Stimulated activated CD8-positive, alpha-beta memory T cell treated with anti-CD3 and anti-CD28 coated beads, Interleukin-2, amount 100 ng/mL, for 1 hour (primary cell): ENCODE measurements at places on chromosomes 2 and 18.

GRCh38 chr18:25100418-25100817, 251.5 kb downstream of the ZNF521 start:
- no peak for DNase-seq

DNA sequence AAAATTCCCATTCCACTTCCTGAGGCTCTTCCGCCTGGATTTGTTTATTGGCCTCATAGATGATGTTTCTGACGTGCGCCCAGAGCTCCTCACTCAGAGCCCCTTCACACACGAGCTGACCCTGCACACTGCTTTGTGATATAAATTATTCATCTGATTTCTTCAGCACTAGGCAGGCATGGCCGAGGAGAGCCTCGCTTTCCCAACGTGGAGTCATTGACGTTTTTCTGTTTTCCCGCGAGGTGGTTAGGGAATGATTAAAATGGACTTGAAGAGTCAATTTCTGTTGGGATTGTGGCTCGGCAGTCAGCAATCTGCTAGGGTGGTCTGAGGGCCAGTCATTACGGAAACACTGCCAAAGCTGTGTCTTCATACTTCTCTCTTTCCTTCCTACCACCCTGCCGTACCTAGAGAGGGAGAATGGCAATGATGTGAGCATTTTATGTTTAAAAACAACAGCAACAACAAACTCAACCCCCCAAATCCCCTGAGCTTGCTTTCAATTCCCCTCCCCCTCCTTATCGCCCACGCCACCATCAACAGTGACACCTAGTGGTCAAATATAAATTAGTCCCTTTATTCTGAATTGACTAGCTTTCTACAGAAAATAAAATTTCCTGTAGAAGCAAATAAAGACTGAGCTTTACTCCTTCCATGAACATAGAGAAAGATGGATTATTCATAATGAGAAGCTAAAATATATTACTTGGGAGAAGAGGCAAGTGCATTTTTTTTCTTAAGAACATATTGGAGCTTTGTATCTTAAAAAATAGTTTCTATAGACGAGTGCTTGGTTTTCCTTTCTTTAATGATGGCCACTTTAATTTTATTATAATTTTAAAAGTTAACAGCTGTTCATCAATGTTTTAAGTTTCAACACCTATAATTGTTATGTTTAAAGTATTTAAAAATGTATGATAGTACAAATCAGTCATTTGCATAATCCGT, 285.1 kb downstream of the MTX2 start:
- DNase-seq, result peak; percentile 0

GRCh38 chr18:45684341-45685115, 39.5 kb upstream of the SLC14A1 start:
- no peak for DNase-seq

DNA sequence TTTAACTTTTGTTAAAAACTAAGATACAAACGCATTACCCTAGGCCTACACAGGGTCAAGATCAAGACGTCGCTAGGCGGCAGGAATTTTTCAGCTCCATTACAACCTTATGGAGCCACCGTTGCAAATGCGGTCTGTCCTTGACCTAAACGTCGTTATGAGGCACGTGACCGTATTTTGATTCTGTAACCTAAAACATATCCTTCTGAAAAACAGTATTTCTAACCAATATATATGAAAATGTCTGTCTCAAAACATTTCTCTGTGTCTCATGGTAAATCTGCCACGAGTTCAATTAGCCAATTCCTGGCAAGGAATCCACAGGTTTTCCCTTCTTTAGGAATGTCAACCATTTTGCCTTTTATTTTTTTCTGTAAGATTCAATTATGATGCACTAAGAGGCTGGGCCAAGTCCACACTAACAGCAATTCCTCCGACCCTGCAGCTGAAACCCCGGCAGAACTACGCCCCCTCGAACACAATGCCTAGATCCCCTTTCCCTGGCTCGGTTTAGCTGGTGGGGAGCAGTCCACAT, 1.7 kb downstream of the RTN4 start:
- DNase-seq, result no peak

DNA sequence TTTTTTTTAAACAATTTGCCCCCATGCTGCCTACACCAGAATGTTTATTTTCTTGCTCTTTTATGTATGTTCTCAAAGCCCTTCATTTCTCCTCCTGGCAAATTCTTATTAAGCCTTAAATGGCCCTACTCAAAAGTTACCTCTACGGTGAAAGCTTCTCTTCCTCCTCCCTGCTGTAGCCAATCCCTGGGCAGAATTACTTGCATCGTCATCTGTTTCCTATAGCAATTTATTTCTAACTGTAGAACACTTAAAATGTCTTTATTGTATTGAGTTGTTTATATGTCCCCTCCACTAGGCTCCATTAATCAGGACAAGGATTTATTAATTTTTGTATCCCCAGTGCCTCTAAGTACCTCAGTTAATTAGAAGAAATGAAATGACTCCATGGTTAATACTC, 2.5 kb upstream of the RAD51AP2 start:
- DNase-seq, result no peak

DNA sequence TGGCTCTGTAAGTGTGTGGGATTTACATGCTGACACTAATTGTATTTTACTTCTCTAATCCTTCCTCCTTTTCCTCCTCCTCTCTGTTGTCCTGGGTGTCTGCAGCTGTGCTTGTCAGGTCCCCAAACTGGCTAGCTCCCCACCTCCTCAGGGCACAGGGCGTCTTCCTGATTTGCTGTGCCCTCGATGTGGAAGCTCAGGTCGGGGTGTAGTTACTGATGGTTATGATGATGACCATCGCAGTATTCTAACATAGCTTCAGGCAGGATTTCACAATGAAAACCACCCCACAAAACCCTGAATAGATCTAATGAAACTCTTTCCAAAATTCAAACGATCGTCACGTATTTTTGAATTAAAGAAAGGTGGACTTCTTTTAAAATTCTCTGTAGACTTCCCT, 428.4 kb downstream of the TGIF1 start:
- DNase-seq, result no peak

DNA sequence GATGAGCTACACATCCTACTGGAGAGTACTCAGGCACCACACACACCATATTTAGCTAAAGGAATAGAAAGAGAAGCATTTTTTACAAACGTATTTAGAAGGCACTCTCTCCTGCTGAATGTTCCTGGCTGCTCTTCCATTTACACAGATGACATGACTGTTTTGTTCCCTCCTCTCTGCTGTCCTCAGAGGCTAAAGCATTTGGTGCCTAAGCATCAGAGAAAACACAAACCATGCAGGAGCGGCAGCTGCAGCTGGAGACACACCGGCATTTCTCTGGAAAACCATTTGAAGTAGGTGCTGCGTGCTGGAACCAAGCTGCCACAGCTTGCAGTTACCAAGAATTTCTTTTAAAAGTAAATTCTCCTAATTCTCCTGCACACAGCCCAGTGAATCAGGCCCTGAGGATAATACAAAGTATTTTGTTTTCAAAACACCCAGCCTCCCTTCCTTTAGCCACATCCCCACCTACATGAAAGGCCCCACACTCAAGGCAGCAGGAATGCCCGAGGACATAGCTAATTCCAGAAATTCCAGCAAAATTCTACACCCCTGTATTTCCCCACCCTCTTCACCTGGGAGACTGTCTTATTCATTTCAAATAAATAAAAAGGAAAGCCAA, 488.9 kb upstream of the SOX11 start:
- no peak for DNase-seq

- no peak for DNase-seq
Observed at GRCh38 chr2:19725392-19725791, 176.4 kb downstream of the TTC32 start.

GRCh38 chr2:105522645-105523044, 123.8 kb upstream of the FHL2 start:
- DNase-seq, result no peak

DNA sequence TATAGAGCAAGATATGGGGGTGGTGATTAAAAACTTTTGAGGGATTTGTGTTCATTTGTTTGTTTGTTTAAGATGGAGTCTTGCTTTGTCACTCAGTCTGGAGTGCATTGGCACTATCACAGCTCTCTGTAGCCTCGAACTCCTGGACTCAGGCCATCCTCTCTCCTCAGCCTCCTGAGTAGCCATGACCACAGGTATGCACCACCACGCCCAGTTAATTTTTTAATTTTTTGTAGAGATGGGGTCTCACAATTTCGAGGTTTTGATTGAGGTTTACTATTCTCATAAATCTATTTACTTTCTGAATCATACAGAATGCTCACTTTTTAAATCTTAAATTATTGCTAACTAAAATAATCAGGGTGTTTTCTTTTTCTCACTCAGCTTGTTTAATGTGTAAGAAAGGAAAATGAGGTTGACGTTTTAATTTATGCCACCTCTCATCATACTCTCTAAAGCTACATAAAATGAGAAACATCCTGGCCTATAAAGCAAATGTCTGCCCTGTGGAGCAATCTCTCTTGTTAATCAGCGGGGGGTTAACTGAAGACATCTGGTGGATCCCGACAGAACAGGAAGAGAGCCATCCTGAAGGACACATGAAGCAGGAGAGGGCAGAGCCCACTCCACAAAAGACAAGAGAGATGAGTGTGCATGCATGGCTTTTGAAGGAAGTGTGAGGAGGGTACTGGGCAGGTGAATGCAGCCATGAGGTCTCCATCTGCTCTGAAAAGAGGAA, 589.1 kb upstream of the SLC8A1 start:
- no peak for DNase-seq

DNA sequence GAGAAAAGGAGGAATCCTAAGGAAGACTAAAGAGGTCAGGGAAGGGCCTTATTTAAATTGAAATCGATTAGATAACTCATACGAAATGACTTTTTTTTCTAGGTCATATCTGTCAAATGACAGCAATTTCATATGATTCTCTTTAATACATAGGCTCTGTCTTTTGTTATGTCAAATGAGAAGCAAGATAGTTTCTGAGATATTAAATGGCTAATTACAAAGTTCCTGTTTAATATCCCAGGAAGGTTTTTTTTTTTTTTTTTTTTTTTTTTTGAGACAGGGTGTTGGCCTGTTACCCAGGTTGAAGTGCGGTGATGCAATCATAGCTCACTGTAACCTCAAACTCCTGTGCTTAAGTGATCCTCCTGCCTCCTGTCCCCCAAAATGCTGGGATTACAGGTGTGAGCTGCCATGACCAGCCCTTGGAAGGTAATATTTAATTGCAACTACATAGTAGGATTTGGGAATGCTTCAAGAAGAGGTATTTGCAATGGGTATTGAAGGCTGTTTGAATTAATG, 48.0 kb upstream of the RMND5A start:
- no peak for DNase-seq

- DNase-seq, result no peak
Observed at GRCh38 chr18:76458522-76459311, 36.3 kb downstream of the ZNF516 start.

DNA sequence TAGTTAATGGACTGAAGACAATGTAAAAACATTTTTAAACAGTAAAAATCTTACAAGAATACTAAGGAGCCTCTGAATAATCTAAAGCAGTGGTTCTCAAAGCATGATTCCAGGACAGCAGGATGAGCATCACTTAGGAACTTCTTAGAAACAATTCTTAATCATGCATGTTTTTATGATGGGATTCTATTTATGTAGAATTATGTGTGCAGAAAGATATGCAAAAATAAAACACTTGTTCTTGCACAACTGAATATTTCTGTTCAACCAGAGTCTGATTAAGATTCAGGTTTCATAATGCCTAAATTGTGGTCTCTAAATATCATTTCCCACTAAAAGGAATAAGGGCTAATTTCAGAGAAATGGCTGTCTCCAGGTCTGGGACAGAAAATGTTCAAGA, 69.2 kb upstream of the MTIF2 start:
- no peak for DNase-seq

DNA sequence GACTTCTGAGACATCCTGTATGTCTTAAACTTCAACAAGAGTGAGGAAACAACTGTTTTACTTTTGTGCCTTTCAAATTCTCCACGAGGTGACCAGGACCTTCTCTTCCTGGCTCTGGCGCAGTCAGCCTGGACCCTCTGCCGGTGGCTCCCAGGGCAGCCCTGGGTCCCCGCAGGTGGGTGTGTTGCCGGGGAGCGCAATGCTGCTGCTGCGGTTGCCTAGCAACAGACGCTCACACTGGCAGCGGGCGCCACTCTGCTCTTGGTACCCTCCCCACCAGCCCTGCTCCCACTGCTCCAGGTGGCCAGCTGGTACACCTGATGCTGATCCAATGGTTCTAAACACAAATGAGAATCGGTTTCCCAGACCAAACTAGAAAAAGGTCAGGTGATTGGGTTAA, 58.7 kb downstream of the GNAL start:
- no peak for DNase-seq

GRCh38 chr2:166439078-166439477, 55.0 kb downstream of the SCN7A start:
- DNase-seq, result no peak

DNA sequence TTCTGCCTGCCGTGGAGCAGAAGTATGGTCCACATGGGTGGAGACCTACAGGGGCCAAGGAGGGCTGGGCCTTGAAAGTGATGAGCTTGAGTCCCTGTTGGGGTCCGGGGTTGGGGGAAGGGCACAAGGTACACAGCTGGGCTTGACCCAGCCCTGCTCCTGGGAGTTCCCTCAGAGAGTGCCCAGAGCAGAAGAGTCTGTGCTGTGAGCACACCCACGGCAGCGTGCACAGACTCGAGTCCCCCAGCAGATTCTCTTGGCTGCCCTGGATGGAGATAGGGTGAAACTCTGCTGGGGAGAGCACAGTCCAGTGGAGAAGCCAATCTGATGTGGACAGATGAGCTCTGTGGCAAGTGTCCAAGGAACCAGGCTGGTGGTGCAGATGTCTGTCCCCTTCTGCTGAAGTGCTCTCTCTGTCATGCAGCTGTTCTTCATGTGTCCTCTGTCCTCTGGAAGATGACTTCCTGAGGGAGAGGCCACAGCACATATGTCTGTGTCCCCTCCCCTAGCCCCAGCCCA, 27.5 kb downstream of the INPP4A start:
- no peak for DNase-seq

GRCh38 chr18:48613589-48614404, 75.0 kb downstream of the CTIF start:
- no peak for DNase-seq

DNA sequence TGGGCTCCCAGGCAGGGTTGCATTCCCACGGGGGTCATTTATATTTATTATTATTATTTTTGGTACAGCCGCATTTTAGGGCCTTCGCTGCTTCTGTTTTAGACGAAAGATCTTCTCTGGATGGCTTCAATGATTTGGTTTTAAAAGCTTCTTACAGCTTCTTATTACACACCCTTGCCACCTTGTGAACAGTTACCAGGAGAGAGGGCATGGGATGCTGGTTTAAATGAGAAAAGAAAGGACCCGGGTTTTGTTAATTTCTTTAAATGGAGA, 1.7 kb downstream of the SH3RF3 start:
- no peak for DNase-seq

DNA sequence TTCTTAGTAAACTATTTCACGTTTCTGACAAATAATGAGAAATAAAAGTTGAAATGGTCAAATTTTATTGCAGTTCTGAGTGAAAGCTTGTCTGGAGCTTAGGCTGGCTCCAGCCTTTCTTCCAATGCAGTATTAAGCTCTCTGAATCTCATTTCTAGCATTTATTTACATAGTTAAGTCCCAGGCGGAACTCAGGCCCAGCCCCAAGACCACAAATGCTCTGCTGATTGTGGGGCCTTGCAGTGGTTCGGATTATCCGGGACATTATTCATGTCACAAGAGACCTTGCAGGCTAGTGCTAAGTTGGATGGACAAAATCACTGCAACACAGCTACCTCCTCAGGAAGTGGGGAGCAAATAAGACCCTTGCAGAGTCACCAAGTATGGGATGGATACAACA, 2009.3 kb upstream of the CELF4 start:
- no peak for DNase-seq
